ENCODE measurements at places on chromosomes 4 and X.
A peak's percentile ranks its signal among the peaks of the same experiment; 100 is the strongest.

- DNase-seq: no peak
These were observed 36.7 kb upstream of the IL21 start for GRCh38 chr4:122657553-122657952.

GRCh38 chr4:185028625-185029024, 10.3 kb downstream of the HELT start:
- DNase-seq: no peak

DNA sequence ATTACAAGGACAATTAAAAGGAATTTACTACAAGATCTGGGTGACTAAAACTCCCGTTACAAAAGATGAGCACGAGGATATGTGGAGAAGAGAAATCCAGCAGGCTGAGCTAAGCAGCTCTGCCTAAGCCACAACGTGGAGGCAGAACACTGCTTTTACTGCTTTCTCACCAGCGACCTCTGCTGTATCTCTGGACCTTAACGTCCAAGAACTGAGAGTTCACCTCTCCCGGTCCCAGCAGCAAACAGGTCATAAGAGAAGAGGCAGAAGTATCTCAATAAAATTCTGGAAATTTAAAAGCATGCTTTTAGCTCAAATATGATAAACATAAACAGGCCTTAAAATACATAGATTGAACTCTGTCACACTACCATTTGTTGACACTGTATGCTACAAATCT, 81.0 kb downstream of the ADGRA3 start:
- DNase-seq: no peak

DNA sequence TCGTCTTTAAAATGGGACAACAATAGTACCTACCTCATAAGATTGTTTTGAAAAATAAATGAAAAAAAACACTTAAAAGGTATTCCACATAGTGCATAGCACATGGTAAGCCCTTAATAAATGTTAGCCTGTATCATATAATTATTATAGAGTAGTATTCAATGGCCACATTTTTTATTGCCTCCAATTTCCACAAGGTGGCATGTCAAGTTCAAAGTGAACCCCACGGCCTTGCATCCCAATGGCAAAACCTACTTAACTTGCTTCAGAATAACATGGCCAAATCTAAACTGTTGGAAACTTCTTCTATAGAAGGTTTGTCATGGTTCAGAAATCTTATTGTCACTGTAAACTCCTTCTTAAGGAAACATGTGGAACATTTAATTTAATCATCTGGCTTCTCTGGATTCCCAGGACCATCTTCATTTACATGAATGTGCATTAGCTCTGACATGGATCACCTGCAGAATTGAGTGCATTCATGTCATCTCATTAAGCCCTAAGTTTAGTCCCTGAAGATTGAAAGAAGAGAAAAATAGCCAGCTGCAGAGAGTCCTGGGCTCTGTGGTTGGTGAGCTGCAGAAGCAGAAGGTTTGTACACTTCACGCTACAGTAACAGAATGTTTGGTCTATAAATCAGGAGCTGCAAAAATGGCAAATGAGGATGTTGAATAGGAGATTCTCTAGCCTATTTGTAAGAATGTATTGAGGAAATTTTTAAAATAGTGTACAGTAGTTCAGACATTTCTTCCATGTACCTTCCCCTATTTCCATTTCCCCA, 61.0 kb downstream of the ANXA3 start:
- DNase-seq: peak; percentile 38

GRCh38 chrX:133444952-133445831, 29.9 kb upstream of the GPC4 start:
- no peak for DNase-seq

DNA sequence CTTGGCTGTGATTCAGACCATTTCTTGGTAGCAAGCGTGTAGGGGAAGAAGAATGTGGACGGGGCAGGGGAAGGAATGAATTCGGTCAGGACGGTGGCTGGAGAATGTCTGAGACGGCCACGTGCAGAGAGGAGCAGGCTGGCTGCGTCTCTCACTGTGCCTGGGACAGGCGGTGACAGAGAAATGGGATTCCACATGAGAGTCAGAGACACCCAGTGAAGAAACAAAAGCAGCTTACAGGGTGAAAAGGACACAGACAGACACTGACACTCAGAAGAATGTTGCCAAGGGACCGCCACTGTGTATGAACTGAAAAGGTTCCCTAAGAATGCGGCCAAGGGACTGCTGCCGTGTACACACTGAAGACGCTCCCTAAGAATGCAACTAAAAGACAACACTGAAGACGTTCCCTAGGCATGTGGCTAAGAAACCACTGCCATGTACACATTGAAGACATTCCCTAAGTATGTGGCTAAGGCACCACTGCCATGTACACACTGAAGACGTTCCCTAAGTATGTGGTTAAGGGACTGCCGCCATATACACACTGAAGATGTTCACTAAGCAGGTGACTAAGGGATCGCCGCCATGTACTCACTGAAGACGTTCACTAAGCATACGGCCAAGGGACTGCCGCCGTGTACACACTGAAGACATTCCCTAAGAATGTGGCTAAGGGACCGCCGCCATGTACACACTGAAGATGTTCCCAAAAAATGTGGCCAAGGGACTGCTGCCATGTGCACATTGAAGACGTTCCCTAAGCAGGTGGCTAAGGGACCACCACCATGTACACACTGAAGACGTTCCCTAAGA, 49.1 kb downstream of the DHRSX start:
- no peak for DNase-seq

GRCh38 chr4:134078230-134078914, 123.2 kb downstream of the PABPC4L start:
- no peak for DNase-seq

- DNase-seq: no peak
These were observed 190.4 kb upstream of the PCDH10 start for GRCh38 chr4:132958457-132959263.

DNA sequence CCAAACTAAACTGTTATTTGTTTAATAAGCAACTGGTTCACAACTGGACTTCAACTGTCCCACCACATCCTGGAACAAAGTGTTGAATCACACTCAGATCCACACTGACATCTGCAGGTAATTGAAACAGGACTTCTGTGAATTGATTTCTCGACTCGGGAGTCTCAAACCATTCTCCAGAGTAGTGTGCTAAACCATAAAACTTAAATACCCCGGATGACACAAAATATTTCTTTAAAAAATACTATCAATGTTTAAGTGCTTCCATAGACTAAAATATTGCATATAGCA, 95.4 kb upstream of the PLAC1 start:
- peak; percentile 35 for DNase-seq

GRCh38 chr4:8083086-8083825, 75.4 kb downstream of the ABLIM2 start:
- no peak for DNase-seq

- DNase-seq: no peak
These were observed 149.0 kb downstream of the POU4F2 start for GRCh38 chr4:146787731-146788130.
